ENCODE measurements at places on chromosomes 5 and 9.
A peak's percentile ranks its signal among the peaks of the same experiment; 100 is the strongest.

GRCh38 chr9:128190013-128190412, 1.4 kb downstream of the CIZ1 start:
- DNase-seq = no peak

GRCh38 chr5:112034421-112034979, 277.5 kb upstream of the NREP start:
- DNase-seq = no peak

DNA sequence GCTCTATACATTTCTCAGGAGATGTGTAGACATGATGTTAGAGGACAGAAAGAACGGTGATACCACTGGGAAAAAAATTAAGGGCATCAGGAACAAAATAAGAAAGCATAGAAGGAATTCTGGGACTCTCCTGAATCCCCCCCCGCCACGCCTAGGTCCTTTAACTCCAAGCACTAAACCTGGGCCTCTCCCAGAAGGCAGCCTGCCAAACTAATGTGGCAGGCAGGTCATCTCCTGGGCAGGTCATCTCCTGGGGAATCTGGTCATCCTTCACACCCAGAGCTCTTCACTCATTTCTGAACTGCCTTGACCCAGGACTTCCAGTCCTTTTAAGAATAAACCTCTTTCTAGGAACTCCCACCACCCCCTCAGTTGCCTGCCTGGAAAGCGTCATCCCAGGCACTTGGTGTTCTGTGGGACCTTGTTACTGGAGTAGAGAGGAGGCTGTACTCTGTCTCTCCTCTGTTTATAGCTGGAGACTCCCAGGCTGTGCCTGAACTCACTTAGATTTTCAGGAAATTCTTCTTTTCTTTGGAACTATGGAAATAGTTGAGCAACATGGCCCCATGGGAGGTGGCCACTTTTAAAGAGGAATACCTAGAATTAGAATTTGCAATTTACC, 24.1 kb downstream of the PSAT1 start:
- DNase-seq = no peak

DNA sequence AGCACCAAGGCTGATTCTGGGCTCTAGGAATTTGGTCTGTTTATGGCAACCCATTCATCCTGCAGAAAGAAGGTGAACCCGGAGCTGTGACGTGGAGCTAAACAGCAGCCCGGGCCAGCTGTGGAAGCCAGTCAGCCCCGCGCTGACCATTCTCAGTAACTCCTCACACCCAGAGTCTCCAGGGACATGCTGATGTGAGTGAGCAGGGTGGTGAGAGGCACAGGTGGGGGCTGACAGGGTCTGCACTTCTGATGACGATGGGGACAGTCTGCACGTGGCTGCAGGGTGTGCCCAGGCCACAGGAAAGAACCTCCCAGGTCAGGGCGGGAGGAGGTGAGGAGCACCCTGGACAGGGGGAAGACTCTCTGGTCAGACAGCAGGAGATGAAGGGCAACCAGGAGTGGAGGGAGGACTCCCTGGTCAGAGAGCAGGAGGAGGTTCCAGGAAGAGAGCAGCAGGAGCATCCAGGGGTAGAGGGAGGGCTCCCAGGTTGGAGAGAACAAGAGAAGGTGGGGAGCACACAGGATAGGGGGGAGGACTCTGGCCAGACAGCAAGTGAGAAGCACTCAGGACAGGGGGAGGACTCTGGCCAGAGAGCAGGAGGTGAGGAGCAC, 26.1 kb upstream of the SLC6A3 start:
- peak; percentile 10 for DNase-seq

- no peak for DNase-seq
Observed at GRCh38 chr9:18520416-18521047, 46.6 kb downstream of the ADAMTSL1 start.

DNA sequence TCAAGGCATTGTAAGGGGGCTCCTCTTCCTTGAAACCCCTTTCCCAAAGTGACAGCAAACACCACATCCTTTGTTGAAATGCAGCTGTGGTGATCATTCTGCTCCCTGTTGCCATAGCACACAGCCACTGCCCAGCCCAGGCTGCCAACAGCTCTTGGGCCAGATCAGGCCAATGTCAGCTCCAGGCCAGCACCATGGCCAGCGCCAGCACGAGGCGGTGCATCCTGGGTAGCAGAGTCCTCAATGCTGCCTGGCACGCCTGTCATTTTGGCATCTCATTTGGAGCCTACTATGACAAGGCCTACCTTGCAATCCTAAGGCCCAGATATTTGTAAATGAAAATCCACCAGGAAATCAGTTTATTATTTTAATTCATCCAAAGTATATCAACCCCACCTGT, 390.6 kb downstream of the DNAH5 start:
- DNase-seq = peak; percentile 19

DNA sequence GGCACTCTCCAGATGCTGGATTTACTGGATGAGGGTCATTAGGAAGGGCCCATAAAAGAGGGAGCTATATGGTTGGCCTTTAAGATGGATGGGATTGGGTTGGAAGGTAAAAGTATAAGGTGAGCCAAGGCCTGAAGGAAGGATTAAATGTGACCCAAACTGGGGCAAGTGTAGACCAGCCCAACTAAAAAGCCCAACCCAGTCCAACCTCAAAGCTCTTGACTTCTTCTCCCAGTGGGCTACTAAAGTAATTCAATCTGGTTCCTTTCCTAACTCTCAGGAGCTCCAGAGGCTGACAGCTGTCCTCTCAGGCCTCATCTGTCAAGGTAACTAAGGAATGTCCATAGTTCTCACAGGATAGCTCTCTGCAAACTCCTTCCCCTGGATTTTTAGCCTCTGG, 122.2 kb upstream of the EFNA5 start:
- DNase-seq = no peak

DNA sequence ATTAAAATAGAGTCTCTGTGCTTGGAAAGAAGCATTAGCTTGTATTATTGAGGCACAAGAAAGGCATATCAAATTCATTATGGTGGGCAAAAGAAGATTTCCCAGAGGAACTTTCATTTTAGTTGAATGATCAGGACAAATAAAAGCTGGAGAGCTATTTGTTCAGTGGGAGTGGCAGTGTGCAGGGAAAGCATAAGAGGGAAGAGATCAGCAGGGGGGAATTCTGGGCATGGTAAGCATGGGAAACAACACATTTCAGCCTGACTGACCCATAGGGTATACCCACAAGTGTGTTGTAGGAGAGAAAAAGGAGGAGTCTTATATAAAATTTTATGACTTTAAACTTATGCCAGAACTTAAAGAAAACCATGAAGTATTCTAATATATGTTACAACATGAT, 167.7 kb upstream of the RASA1 start:
- no peak for DNase-seq

DNA sequence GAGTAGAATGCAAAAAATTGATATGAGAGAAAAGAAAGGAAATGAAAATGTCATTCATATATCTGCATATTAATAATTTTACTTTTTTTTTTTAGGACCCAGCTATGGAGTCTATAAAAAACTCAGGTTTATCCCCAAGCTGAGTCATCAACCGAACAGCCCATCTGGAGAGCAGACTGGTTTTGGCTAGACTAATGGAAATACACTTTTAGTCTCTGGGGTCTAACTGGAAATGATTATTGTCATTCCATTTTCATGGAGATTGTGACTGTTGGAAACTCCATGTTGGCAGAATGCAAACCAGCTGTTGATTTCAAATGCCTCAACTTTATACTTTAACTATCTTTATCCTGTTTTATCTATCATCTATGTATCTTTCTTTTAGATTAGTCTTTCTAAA, 28.7 kb downstream of the ANXA1 start:
- DNase-seq = peak; percentile 56

DNA sequence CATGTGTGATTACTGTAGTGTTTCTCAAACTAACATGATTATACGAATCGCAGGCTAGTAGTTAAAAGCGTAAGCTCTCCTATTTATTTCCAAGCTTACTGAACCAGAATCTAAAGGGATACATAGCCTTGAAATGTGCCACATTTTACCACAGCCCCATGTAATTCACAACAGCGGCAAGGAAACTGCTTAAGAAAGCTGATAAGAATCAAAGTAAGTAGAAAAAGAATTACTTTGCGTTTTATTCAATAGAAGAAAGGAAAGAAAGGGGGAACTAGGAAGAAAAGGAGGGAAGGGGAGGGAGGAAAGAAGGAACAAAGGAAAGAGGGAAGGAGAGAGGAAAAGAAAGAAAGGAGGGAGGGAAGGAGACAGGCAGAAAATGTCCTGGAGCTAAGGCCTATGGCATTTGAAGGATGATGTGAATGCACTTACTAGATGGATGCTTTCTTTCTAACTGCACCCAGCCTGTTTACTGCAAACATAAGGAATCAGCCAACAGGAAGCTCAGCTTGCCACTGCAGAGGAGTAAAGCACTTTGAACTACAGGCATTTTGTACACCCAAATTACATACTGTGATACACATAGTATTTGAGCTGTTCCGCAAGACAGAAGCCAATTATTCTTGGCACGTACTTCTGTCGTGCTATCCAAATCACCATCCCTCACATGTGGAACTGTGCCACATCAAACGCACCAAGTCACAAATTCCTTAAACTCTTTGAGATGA, 521.7 kb downstream of the RAB3C start:
- peak; percentile 50 for DNase-seq

- no peak for DNase-seq
Observed at GRCh38 chr9:28439688-28440087, 866.4 kb upstream of the C9orf72 start.

DNA sequence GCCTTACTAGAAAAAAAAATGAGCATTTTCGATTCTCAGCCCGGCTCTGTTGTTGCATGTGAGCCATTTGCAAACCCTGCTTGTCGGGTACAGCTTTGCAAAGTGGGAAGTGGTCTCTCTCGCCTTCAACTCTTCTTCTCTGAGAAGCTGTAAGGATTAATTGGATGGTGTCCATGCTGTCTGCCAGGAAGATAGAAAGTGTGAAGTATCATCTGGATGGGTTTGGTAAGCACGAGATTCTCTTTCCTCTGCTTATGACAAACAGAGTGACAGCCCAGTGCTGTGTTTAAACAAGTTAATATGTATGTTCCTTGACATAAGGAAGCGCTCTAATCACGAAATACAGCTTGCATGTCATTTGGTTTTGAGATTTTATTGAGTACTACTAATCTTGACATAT, 109.1 kb upstream of the SPATA31D4 start:
- no peak for DNase-seq

DNA sequence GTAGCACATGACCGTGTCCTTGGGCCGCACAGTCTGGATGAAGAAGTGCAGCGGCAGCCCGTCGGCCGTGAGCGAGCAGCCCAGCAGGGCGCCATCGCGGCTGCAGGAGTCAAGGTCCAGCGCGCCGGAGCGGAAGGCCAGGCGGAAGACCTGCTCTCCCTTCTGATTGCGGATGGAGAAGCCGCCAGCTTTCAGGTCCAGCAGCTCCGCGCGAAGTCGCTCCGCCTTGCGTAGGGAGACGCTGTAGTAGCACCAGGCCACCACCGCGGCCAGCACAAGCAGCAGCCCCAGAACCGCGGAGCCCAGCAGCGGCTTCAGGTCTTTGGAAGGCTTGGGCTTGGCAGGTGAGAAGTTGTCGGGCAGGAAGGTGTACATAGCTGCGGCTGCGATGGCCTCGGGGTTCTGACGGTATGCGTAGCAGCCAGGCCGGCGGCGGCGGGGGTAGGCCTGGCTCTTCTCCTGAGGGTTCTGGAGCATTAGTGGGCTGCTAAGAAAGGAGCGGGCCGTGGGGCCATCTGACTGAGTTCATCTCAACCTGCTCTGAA, 4.2 kb downstream of the MYORG start:
- DNase-seq = no peak

- no peak for DNase-seq
Observed at GRCh38 chr5:141969783-141970771, 1.2 kb downstream of the RNF14 start.

DNA sequence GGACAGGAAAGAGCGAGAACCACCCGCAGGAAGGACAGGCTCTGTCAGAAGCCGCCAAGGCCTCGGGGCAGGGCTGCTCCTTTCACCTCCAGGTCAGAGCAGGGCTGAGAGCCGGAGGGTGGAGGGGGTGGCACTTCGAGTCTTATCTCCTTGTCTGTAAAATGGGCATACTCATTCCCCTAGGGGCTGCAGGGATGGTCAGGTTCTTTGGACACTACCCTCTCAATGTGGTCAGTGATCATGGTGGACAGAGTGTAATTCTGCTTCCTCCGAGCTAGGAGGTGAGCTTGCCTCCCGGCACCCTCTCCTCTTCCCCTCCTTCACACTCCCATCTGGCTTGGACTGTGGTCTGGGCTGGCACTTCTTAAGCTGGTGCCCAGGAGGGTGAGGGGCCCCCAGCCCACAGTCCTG, 39.6 kb downstream of the RGS3 start:
- DNase-seq = no peak

DNA sequence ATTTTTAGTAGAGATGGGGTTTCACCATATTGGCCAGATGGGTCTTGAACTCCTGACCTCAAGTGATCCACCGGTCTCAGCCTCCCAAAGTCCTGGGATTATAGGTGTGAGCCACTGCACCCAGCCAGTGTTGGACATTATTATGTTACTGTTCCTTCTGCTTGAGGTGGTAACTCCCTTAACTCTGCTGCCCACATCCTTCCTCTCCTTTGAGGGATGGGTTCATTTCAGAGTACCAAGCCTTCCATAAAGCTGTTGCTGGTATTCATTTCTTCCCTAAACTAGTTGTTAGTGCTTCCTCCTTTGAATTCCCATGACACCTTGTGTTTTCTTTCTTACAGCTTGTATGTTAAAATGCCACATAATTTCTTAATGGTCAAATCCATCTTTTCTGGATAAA, 54.0 kb downstream of the CTNNA1 start:
- no peak for DNase-seq

DNA sequence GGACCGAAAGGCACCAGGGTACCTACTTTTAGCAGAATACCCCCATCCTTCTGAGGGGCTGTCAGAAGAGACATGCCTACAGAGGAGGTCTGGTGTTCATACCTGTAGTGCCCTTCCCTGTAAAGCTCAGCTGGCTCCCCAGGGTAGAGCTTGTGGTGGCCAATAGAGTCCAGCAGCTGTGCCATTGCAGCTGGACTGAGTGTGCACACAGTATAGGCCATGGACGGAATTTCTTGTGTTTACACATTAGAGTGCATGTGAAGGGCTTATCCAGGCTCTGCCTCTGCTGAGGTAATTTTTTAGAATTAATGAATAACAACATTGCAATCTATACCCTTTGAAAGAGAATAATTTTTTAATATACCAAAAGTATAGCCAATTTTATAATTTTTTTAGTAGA, 191.0 kb downstream of the ZSWIM6 start:
- DNase-seq = no peak
